Activated T-cell treated with anti-CD3 and anti-CD28 coated beads, Interleukin-2, amount 50 U/mL, for 1 hour (primary cell): ENCODE measurements at places on chromosomes 3 and 15.

GRCh38 chr15:72057548-72058091 is 60.3 kb downstream of the MYO9A start:
- DNase-seq, result no peak

DNA sequence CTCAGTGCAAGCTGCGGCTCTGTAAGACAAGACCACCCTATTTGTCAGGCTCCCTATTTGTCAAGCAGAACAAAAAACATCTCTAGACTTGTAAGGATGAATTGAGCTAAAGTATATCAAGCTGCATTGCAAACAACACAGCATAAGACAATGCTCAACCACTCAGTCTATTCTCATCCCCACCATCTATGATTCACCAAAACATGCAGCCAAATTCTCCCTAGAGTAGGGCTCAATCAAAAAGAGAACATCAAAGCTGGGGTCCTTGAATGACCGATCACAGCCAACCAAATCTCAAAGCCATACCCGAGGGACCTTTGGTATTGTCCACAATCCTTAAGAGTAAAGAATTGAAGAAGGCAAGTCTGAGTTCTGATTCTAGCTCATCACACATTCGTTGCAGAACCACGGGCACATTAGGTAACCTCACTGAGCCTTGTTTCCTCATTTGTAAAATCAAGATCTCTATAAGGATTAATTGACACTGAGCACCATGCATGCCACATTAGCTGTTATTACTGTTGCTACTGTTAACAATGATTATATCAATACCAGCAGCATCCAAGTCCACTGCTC is 31.2 kb downstream of the RFTN1 start:
- no peak for DNase-seq

- no peak for DNase-seq
Observed at GRCh38 chr15:55917881-55918296, 75.5 kb downstream of the NEDD4 start.

GRCh38 chr3:55571913-55572312 is 84.8 kb upstream of the WNT5A start:
- DNase-seq, result no peak

DNA sequence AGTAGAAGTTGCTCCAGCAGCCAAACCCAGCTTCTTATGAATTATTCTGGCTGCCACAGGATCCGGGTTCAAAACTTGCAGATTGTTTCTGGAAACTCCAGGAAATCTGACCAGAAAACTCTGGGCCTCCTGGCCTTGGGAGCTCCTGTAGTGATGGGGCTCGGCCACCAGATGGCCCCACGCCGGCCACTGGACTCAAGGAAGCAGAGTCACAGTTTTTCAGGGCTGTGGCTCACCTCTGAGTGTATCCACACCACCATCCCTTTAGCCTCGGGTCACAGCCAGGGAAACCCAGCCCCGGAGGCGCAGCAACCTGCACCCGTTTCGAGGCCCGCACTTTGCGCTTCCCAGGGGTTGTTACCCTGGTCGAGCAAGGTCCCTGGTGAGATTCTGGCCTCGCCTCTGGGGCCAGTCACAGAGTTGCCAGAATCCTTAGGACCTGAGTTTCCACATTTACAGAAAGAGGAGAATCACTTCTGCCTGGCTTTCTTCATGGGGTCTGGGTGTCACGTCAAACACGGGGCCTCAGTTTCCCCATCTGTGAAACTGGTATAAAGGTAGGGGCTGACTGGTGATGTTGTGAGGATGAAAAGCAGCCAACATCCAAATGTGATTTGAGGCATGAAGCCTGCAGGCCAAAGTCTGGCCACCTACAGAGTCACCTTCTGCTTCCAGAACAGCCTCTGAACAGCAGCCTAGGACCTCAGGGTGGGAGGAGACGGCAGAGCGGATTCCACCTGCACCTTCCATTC is 53.5 kb upstream of the LCTL start:
- DNase-seq, result peak; percentile 43

- no peak for DNase-seq
Observed at GRCh38 chr15:31340047-31340446, 13.4 kb downstream of the KLF13 start.
